HTR-8/SVneo (cell line): ENCODE measurements at places on chromosomes 4 and X.

DNA sequence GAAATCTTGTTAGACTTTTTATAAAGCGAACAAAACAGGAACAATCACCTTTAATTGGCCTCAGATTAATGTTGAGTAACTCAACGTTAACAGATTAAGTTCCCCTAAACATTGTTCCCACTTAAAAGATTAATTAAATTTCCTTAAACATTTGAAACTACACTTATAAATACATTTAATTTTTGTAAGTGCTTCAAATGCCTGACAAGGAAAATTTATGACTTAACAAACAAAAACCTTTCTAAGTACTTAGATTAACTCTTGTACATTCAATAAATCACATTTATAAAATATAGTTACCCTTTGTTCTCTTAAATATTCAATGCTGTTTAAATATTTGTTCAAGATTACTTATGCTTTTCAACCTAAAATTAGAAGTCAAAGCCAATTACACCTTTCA lies 39.4 kb upstream of the OCIAD2 start:
- no peak for DNase-seq

DNA sequence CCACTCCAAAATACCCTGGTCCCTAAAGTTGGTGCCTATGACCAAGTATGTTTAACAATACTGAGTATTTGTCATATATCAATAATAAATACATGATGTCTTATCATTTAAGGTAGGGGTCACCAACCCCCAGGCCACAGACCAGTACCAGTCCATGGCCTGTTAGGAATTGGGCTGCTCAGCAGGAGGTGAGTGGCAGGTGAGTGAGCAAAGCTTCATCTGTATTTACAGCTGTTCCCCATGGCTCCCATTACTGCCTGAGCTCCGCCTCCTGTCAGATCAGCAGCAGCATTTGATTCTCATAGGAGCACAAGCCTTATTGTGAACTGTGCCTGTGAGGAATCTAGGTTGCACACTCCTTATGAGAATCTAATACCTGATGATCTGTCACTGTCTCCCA lies 126.2 kb downstream of the HNRNPD start:
- DNase-seq: no peak

GRCh38 chr4:153223930-153224329 lies 19.7 kb downstream of the TRIM2 start:
- no peak for DNase-seq

DNA sequence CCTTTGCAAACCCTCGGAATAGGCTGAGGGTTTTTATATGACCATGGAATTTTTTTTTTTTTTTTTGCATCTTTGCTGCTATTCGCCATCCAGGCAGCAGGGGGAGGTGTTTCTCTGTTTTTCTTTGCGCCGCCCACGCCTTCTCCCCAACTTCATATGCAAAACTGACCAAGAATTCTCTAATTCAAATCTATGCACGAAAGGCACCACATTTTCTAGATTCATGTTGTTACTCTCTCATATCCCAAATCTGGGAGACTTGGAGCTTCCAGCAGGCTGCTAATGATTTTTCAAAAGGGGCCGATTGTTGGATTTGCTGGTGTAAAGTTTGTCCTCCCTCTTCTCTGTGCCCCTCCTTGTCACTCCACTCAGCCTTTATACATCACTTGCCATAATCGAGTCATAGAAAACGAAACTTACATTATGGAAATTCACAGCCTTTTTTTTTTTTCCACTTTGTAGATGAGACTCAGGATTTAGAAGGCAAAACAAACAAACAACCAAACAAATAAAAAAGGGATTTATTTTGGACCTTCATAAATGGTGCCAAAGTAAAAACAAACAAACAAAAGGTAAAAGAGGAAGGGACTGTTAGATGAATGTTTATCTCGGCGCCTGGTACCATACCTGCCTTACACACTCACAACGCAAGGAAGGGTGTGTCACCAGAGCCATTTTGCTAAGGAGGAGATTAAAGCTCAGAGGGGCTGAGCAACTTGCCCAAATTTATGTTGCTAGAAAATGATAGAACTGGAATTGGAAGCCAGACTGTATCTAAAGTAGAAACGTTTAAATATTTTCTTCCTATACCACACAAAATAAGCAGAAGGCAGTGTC lies 29.3 kb upstream of the BOD1L1 start:
- peak; percentile 32 for DNase-seq

DNA sequence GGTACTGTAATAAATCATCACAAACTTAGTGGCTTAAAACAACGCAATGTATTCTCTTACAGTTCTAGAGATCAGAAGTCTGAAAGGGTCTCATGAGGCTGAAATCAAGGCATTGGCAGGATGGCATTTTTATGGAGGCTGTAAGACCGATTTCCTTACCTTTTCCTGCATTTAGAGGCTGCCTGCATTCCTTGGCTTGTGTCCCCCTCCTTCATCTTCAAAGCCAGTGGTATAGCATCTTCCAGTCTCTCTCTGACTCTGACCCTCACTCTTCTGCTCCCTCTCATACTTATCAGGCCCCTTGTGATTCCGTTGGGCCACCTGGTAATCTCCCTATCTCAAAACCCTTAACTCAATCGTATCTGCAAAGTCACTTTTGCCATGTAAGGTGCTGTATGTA lies 258.2 kb upstream of the JADE1 start:
- DNase-seq: no peak

GRCh38 chr4:67080046-67080557 lies 465.2 kb downstream of the CENPC start:
- DNase-seq: no peak

DNA sequence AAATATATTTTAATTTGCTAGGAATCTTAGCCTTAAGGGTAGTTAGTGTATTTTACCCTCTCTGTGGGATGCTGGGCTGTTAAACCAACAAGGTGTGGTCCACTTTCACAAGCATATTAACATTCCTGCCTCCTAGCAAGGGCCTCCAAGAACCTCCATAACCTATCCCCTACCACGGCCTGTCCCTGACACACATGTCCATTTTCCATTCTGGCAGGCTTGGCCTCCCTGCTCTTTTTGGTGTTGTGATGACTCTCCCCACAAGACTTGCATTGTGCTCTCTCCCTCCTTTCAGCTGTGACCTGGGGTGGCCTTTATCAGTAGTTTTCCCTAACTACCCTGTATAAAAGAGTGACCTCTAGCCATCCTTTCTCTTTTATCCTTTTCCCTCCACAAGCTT lies 120.2 kb downstream of the KLHL8 start:
- DNase-seq: no peak

DNA sequence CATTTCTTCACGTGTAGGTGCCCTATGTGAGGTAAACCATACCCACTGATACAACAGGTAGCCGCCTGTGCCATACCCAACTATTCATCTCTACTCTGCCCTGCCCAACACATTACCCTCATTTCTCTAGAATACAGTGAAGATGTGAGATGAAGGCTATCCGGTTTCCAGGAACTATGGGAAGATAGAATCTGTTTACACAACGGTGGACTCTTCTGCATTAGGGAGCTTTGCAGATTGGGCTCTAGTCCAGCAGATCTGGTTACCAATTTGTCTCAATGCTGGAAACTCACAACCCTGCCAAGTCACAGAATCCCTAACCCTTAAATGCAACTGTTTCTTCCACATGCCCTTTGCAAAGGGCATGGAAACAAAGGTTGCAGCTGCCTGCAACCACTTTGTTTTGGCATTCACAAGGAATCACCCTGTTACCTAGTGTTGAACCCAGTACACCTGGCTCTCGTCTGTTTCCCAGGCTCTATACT lies 6.4 kb upstream of the SLAIN2 start:
- DNase-seq: no peak

DNA sequence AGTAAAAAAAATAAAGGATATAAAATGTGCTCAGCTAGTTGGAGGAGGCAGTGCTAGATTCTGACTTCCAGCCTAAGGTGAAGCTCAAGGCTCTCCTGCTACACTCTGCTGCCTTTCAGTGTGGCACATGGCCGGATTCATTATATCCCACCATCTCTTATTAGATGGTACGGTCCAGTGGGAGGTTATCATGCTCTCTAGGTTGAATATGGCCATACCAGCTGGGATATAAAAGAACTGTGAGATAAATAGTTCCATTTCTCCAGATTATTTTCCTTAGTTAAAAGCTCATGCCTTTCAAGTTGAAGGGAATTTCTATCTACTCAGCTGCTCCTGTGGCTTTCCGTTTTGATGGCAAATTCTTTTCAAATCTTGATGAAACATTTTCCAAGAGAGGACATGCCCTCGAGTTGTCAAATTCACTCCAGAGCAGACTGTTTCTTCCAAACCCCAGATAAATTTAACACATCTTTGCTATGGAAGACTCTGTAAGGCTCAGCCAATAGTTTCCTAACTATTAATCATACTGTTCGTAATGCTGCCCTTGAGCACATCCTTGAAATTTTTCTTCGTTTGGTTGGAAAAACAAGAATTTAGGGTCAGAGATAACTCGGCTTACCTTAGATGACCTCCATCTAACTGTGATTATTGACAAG lies 2.2 kb upstream of the MGARP start:
- no peak for DNase-seq

DNA sequence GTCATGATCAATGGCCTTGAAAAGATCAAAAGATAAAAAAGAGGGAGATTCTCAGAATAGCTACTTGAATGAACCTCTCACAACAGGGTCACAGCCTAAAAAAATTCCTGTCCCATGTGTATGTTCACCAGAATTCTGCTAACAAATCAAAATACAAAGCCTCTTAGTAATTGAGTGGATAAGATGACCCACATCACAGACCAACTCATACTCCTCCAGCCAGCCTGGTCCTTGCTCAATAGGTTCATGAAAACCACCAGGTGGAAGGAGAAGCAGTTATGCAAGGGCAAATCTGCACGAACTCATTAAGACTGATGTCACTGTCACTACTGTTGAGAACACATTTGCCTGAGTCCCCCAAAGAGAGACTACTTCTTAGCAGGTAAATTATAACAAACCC lies 21.5 kb downstream of the WDFY3 start:
- no peak for DNase-seq

DNA sequence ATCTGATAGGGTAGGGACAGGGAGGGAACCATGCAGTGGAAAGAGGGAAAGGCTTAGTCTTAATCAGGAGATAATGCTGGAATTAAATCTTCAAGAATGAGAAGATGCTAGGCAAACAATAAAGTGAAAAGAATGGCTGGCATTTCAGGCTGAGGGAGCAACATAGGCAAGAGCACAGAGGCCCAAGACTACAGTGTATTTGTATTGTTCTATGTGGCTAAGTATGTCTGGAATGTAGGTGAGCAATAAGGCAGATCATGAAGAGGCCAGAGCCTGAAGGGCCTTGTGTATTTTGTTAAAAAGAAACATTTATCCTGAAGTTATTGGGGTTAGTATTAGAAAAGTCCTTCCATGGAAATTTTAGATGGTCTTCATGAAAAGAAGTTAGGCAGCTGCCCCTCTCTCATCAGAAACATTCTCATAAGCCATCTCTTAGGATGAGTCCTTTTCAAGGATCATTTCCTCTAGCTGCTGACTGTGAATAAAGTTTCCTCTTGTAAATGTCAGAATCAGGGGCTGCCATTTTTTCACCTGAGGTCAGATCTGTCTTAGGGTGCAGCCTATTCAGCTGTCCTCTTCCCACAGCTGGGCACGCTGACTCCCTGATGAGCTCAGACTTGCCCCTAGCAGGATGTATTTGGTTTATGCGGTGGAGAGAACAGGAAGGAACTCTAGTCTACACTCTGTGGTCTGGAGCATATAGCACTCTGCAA lies 46.3 kb downstream of the ATP10D start:
- peak; percentile 30 for DNase-seq

DNA sequence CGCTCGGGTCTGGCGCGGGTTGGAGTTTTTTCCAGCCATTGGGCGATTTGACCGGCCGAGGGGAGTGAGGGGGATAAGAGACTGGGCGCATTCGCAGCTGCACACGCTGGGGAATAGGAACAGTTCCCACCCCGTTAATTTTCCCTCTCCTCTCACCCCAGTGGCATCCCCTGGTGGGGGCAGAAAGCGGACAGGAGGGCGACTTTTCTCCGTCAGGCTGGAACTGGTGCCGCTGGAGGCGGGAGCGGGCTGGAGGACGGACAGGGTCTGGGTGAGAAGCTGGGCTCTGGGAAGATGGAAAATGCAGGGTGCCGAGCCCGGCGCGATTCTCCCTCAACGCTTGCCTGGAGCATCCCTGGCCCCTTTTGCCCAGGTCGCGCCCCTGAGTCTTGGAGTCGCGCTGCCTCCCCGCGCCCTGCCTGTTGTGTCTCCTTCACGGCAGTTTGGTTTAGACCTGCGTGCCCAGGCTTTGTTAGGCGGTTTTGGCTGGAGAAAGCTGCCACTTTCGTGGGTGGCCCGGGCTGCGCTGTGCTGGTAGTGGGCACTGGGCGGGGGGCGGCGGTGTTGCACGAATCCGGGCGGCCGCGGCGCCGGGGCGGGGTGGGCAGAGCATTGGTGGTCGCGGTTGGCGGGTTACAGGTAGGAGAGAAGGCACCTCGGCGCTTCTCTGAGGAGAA lies 2.0 kb downstream of the ADGRL3 start:
- DNase-seq: peak; percentile 2

- no peak for DNase-seq
These were observed 66.9 kb downstream of the ARHGEF38 start for GRCh38 chr4:105619188-105619931.

DNA sequence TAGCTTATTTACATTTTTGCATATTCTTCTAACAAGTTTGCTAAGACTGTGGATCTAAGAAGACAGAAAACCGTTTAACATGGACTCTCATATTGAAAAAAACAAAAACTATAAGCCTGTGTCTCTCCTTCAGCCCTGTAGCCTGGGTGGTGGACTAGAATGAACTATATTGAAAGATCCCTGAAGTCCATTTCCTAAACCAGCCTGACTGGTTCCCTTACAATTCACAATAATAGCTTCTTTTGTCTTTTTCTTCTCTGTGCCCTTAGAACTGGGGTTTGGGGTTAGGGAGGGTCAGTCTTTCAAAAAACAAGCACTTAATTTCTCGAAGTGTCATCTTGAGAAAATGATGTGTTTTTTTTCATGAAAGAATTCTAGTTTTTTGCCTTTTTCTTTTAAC lies 59.0 kb downstream of the GSTCD start:
- DNase-seq: no peak

DNA sequence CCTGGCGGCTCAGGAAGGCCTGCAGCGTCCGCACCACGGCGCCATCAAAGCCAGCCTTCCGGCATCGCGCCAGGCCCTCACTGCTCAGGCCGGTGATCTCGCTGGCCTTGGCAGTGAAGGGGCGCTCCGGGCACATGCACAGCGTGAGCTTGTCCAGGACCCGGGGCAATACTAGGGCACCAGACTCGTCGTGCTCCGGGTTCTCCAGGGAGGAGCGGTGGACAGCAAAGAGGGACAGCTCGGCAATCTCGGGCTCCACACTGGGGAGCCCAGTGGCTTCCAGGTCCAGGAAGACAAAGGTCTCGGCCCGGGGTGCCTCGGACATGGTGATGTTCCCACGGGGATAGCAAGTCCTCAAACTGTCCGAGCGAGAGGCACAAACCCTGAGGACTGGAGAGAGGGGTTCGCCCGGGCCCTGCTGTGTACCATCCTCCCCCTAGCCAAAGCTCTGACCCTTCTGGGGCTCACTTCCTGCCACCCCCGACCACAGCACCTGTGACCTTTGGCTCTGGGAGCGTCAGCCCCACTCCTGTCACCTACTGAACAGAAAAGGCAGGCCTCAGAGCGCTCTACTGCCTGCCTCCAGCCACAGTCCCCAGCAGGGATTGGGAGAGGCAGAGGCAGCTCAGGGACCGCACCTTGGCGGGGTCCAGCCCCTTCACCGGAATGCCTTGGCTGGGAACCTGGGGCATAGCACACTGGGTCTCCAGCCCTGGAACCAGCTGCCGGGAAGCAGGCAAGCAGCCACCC lies 575 bp downstream of the TREX2 start:
- no peak for DNase-seq
